ENCODE measurements at places on chromosomes 5 and 9.

DNA sequence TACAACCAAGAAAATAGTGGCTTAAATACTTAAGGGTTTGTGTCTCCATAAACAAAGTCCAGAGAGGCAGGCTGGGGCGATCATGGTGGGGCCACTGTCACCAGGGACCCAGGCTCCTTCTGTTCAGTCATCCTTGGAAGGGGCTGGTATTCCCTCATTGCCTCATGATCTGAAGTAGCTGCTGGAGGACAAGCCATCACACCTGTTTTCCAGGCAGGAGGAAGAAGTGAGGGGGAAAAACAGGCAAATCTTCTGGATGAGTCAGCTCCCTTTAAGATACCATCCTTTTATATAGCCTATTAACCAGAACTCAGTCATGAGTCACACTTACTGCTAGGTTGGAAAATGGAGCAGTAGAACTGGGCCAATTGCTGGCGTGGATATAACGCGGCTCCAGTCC lies 92.3 kb downstream of the DAP start:
- peak; percentile 59 for DNase-seq

- peak; percentile 62 for DNase-seq
These were observed 52.6 kb upstream of the ARAP3 start for GRCh38 chr5:141734501-141735229.

GRCh38 chr5:161598686-161599085 lies 52.2 kb upstream of the GABRB2 start:
- no peak for DNase-seq

GRCh38 chr5:119332208-119332607 lies 23.6 kb upstream of the TNFAIP8 start:
- no peak for DNase-seq
